Astrocyte (in vitro differentiated cells and primary cell): ENCODE measurements at places on chromosomes 12 and 14. TPM values are rescaled to one million over a fixed set of nuclear protein-coding genes. Genes with fewer than 3 reads are reported as not detected.
A peak's percentile ranks its signal among the peaks of the same experiment; 100 is the strongest.

- H3K4me1 ChIP-seq: no peaks in the 10 kb centered on the region
- no peak overlapping the region for H3K4me3 ChIP-seq
- no peak overlapping the region for H3K27ac ChIP-seq
- peaks cover 4% of the 10 kb centered on the region for H3K27me3 ChIP-seq
- DNase-seq: no peak
- H3K36me3 ChIP-seq: no peaks in the 10 kb centered on the region
Observed at GRCh38 chr12:110957652-110958051, 37.3 kb upstream of the MYL2 start.

The CPNE6 gene
- total RNA-seq: not detected in 2 replicates

GRCh38 chr14:100822013-100822412, 3.9 kb upstream of the MEG3 start:
- H3K4me1 ChIP-seq: peaks cover 18% of the 10 kb centered on the region
- no peaks in the 10 kb centered on the region for H3K36me3 ChIP-seq
- no peak overlapping the region for H3K4me3 ChIP-seq
- no peak overlapping the region for H3K27ac ChIP-seq
- no peak for DNase-seq

The C1QL4 gene
- total RNA-seq: 0.09 TPM in 1 of 2 replicates, not detected in the other

DNA sequence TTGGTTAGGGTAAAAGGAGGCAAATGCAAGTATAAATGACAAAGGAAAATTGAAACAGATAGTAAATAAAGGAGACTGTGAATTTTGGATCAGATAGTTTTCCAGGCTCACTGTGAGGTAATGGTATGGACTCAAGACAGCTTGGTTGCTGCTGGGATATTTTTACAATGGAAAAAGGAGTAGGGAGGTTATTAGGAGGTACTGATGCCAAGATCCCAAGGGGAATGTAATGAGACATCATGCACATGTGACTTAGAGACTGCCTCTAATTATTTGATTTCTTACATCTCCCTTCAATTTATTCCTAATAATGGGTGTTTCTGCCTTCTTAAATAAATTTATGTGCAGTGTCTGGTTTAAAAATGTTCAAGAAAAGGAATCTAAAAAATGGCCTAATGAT, 56.9 kb downstream of the TAOK3 start:
- H3K27me3 ChIP-seq: no peaks in the 10 kb centered on the region
- no peaks in the 10 kb centered on the region for H3K4me1 ChIP-seq
- no peak for DNase-seq
- no peak overlapping the region for H3K27ac ChIP-seq

DNA sequence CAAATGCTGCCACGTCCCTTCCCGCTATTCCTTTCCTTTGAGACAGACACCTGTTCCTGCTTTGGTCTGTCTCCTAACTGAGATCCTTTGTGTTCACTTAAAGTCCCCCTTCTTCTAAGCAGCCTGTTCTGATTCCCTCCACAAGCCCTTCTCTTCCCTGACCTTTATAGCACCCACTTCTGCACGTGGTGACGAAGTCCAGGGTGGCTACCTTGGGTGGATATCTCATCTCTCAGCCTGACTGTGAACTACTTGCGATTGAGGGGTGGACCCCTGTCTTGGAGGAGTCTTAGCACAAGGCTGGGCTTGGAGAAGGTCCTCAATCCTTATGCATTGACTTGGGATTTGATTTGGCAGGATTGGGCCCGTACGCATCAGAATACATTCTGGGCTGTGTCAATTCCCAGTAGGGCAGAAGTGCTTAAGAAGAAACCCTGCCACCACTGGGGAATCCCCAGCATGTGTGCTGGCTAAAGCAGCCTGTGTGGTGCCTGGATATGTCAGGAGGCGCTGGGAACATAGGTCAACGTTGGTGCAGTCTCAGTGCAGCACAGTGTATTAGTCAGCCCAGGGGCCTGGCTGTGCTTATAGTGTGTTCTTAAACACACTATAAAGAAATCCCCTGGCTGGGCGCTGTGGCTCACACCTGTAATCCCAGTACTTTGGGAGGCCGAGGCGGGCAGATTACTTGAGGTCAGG, 23.6 kb downstream of the KRT80 start:
- H3K4me3 ChIP-seq: no peak overlapping the region
- no peaks in the 10 kb centered on the region for H3K27me3 ChIP-seq
- no peak overlapping the region for H3K27ac ChIP-seq

- H3K4me1 ChIP-seq: no peaks in the 10 kb centered on the region
- H3K4me3 ChIP-seq: no peak overlapping the region
- peak; percentile 22 for DNase-seq
- no peaks in the 10 kb centered on the region for H3K27me3 ChIP-seq
- H3K36me3 ChIP-seq: peaks cover 38% of the 10 kb centered on the region
- no peak overlapping the region for H3K27ac ChIP-seq
Observed at GRCh38 chr12:121009741-121010140, 6.5 kb downstream of the C12orf43 start.

DNA sequence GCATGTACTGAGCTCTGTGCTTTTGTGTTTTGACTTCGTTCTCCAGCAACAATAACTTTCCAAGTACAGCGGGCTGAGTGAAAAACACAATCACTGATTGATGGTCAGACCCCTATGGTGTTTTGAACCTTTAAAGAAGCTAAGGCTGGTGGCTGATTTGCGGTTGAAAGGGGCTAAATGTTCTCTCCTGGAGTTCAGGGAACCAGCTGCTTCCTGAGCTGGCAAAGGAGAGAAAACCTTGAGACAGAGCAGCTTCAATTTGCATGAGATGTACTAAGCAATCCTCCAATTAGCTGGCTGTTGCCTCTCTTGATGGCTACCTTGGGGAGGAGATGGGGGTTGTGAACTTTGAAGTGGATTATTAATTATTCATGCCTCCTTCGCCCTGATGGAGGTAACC, 546.7 kb upstream of the SEL1L start:
- H3K4me3 ChIP-seq: no peak overlapping the region
- no peak overlapping the region for H3K27ac ChIP-seq
- H3K4me1 ChIP-seq: no peaks in the 10 kb centered on the region
- DNase-seq: no peak
- no peaks in the 10 kb centered on the region for H3K27me3 ChIP-seq

The DEPDC4 gene
- 1.3 and 1.7 TPM in 2 replicates for total RNA-seq

- DNase-seq: peak; percentile 44
- no peak within 1 kb of the TSS for H3K27ac ChIP-seq
- peak within 1 kb of the TSS; percentile 54 for H3K4me3 ChIP-seq
- H3K4me1 ChIP-seq: peaks cover 9% of the 10 kb centered on the region
Observed at GRCh38 chr14:70188659-70189455, at the start of gene SLC8A3. TSS of gene SLC8A3 (minus strand) at chr14:70188951. CDS start at chr14:70168422, 20,529 bp downstream.

The RIMKLB gene
- total RNA-seq: 34.1 and 36.6 TPM in 2 replicates
